ENCODE measurements at places on chromosomes 13 and 19.

DNA sequence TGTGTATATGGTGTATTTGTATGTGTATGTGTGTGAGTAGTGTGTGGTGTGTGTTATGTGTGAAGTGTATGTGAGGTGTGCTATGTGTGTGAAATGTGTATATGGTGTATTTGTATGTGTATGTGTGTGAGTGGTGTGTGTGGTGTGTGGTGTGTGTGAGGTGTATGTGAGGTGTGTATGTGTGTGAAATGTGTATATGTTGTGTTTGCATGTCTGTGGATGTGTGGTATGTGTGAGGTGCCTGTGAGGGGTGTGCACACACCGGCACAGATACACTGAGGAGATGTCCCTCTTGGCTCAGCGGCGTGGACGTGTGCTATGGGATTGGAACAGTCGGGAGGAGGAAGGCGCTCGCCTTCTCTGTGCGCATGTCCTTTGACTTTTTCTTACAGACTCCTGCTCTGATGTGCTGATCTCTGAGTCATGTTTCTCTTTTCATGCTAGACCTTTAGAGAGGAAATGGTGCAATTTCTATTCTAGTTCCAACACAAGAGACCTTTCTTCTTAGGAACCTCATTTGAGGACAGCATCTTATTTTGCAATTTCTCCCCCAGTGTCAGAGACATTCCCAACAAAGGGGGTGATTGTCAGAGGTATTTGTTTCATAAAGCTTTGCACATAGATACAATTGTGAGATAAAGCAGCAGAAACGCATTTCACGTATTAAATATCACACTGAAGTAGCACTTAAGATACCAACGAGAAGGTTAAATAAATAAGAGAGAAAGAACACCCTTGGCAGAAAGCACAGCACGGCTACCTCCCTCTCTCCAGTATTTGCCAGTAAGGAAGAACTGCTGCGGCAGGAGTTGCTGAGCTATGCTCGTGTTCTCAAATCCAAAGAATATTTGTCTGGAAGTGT, 11.3 kb upstream of the TNFRSF19 start:
- DNase-seq = peak; percentile 91

DNA sequence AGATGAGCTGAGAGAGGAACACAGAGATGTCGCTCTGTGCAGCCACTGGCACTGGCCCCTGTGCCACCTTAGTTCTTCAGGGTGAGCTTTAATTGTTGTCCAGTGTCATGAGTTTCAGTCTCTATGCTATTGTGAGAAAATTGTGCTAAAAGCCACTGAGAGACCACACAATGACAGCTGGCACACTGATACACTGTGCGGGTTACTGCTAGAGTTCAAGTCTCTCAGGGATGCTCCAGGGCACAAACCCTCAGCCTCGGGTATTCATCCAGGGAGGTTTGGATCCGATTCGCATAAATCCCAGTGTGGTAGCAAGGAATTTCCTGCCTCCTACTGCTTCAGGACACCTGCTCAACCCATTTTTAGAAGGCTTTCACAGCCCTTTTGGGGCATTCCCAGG, 68.1 kb upstream of the EDNRB start:
- no peak for DNase-seq

DNA sequence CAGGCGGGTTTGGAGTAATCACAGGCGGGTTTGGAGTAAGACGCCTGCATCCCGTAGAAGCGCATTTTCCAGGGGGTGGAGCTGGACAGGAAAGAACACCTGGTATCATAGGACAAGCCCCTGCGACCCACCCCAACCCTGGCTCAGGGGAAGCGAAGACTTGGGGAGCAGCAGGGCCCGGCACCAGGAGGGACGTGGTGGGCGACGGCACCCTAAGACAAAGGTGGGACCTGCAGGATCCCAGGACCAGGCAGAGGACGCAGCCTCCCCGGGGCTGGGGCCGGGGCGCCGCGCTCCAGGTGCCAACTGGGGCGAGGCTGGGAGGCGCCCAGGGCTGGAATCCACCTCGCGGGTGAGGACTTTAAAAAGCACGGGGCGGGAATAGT, 520 bp downstream of the ZNF600 start:
- no peak for DNase-seq

GRCh38 chr13:28346154-28346553, 148.8 kb downstream of the FLT1 start:
- DNase-seq = no peak

- no peak for DNase-seq
Measured at GRCh38 chr13:69704311-69704710, 403.3 kb upstream of the ATXN8OS start.

GRCh38 chr19:793806-794205, 3.4 kb upstream of the PTBP1 start:
- no peak for DNase-seq

DNA sequence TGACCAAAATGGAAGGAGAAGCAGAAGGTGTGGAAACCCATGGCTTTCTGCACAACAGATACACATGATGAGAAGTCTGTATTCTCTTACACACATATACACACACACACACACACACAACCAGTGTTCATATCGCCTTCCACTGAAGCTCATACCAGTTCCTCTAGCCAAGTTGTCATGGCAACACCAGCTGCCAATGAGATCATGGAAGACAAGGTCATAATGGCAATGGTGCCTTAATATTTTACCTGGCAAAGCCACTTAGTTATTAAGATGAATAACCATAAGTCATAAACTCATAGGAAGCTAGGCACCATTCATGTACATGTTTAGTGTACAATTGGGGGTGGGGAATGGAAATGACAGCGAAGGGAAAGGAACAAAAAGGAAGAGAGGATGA, 2.6 kb upstream of the DHRS12 start:
- DNase-seq = no peak

- no peak for DNase-seq
Measured at GRCh38 chr13:51682686-51683085, 98.4 kb downstream of the WDFY2 start.

DNA sequence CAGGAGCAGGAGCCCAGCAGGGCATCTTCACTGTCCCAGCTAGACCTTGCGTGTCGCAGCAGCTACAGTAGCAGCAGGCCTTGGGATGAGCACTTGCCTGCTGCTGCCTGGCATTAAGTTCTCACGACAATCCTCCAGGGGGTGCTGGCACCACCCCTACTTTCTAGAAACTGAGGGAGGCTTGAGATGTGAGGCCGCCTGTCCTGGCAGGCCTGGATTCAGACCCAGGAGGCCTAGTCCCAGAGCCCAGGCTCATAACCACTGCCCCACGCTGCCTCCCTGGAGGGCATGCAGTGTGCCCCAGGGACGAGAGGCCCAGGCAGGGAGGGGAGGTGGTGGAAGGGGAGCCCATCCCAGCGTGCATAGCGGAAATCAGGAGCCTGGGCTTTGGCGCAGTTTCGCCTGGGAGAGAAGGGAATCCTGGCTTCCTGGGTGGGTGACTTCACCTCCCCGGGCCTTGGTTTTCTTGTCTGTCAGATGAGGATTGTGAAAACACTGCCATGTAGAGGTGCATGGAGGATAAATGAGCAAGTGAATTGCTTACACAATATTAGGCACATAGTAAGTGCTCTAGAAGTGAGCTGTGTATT, 26.1 kb downstream of the PPP5C start:
- no peak for DNase-seq

Data from AML-193 (cell line).